ENCODE measurements at places on chromosomes 1 and 21.

- no peak for DNase-seq
Measured at GRCh38 chr1:110067893-110068645, 2.4 kb downstream of the ALX3 start.

DNA sequence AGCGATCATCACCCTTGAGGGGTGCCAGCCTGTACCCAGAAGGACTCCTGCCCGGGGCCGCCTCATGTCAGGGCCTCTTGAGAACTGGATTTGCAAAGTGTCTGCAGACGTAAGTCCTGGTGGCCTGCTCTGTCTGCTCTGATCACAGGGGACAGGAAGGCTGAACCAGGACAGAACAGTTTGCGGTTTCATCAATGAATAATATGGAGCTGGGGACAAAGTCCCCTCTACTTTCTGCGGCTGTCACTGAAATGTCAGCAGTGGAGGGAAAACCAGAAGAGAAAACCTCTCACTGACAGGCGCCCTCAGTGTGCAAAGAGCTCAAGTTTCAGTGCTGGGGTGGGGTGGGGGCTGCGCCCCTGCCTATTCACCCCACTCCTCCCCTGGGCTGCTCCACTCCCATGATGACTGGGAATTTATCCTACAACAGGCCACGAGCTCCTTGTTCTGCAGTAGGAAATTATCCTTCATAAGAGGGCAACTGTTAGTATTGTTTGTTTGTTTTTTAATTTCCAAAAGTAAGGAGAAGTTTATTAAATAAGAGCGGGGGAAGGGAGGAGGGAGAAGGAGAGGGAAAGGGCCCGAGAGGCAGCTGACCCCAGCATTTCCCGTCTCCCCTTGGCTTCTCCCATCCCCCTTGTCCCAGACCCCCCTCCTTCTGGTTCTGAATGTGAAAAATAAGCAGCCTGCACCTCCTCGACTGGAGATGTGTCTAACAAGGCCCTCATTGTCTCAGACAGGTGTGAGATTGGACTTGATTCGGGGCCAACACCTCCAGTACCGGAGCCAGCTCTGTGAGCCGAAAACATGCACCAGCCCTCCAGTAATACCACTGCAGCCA is 149.2 kb downstream of the CLIC6 start:
- DNase-seq: no peak

DNA sequence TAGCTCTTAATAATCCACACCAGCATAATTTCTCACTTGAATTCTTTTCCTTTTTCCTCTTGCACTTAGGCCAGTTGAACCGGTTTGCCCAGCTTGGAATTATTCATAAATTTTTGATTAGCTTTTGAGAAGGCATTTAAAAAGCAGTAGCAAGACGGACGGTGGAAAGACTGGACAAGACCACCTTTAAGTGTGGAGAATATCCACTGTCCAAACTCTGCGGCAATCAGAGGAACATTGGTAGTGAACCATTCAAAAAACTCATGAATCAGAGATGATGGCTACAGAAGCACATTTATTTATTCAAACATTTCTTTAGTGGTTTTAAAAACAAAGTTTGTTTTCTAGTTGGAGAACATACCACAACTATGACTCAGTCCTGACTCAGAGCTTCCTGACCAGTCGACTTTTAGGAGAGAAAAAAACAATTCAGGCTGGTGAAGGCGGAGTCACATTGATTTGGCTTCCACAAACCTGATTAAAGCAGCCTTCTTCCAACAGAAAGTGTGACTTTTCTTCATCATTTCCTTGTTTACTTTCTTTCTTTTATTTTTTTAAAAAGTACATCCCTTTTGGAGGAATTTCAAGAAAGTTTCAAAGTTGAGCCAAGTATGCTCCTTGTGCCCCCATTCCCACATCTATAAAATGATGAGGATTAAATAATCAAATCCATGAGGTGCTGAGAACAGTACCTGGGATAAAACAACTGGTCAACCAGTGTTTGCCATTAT is 128.8 kb downstream of the ADSS2 start:
- DNase-seq: no peak

GRCh38 chr1:34876406-34876805 is 16.9 kb upstream of the SMIM12 start:
- DNase-seq: no peak
